Glomerular endothelial cell (primary cell): ENCODE measurements at places on chromosomes 5 and 9.

GRCh38 chr9:87255431-87256155, 242.1 kb upstream of the DAPK1 start:
- DNase-seq = no peak

- DNase-seq = no peak
Observed at GRCh38 chr5:85590764-85591163, 1027.0 kb upstream of the COX7C start.

DNA sequence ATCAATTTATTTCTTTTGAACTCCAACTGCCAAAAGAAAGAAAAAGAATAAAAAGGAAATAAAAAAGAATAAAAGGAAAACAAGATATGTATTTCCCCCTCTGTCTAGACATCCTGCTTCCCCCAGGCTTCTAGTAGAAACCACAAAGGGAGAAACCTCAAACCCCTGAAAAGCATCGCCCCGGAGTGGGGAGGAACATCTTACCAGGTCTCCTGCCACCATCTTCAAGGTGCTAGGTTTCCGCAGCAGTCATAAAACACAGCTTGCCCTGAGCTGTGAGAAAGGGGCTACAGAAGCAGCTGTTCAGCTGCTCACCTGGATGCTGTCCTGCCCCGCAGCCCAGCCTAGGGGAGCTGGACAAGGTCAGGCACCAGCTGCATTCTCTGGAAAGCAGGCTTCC, 487.7 kb downstream of the GADD45G start:
- DNase-seq = no peak

DNA sequence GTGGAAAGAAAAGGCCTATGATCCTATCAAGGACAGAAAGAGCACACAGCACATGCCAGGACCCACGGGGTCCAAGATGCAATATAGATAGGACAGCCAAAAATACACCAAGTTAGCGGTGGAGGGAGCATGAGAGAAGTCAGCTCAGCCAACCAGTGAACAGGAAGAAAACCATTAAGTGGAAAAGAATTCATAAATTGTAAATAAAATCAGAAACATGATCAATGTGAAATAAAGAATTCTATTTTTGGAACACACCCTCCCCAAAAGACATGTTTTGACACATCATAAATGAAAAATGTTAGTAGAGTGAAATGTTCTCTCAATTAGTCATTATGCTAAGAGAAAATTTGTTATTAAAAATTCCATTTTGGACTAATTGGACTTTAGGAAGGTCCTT, 35.6 kb downstream of the ATPSCKMT start:
- no peak for DNase-seq

DNA sequence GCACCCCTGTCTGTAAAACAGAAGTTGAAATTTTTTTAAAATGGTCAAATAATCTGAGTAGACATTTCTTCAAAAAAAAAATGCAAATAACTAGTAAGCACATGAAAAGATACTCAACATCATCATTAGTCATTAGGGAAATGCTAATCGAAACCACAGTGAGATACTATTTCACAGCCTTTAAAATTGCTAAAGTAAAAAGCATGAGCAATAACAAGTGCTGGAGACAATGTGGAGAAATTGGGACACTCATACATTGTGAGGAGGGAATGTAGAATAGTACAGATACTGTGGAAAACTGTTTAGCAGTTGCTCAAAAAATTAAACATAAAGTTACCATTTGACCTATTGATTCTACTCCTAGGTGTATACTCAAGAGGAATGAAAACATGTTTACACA, 58.4 kb upstream of the RUSC2 start:
- DNase-seq = no peak

DNA sequence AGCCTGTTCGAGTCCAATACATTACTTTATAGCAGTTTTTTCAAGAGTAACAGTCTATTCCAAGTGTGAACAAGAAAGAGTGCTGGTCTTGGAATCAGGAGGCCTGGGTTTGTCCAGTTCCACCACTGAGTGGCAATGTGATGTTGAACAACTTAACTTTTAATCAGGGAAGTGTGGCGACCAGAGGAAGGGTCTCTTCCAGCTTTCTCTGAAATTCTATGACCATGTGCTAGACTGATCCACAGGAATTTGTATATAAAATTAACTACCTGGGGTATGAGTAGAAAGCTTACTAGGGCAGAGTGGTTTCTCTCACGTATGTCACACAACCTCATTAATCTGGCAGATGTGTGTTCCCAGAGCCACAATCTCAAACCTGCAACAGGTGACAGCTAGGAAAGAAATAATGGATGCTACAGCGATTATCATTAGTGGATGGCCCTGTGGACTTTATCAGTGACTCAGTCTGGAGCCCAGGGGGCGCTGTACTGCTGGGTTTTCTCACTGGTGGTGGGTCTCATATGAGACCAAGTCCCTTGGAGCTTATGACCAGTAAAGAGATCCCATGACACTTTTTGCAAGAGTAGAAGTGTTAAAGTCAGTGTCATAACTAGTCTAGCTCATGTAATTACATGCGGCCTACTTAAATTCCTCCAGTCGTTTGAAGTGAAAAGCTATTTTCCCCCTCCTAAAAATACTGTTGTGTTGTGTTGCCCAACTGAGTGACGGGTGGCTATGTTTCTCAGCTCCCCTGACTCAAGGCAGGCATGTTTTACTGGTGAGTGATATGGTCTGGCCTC, 116.5 kb downstream of the GDNF start:
- no peak for DNase-seq

DNA sequence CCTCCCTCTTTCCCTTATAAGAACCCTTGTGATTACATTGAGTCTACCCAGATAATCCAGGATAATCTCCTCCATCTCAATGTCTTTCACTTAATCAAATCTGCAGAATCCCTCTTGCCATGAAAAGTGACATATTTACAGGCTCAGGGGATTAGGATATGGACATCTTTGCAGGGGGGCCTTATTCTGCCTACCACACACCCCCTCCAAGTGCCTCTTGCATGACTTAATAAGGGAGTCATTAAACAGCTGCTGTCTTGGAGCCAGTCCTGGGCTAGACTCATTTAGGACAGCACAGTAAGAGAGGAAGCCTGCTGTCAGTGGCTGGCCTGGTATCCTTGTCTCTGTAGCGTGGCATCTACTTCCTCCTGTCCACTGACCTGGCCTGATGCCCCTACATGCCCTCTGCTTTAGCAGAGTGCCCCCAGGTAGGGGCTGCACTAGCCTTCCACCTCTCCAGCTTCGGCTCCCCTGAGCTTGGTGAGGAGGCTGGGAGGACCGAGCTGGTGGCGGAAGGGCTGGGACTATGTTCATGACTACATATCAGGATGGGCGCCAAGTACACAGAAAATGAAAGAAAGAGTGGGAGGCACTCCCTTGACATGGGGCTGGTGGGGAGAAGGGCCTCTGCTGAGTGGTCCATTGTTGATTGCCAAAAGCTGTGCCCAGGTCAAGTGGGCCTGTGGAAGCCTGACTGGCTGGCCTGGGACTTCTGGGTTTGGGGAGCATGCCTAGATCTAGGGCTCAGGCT, 17.2 kb downstream of the ENHO start:
- no peak for DNase-seq

- no peak for DNase-seq
Observed at GRCh38 chr9:89519366-89519805, 21.5 kb upstream of the SEMA4D start.

DNA sequence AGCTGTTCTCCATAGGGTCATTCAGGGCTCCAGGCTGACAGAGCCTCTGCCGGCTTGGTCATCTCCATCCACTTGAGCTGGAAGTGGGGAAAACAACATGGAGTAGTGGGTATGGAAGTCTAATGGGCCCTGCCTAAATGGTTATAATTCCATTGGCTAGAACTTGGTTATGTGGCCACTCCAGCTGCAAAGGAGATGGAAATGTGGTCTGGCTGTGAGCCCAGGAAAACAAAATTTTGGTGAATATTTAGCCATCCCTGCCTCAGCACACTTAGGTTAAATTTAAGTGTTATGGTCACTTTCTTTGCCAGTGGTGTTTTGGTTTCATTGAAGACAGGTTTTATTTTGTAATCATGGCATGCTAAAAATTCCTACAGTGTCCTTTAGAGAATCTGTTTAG, 112.3 kb downstream of the SMARCA2 start:
- no peak for DNase-seq

- no peak for DNase-seq
Observed at GRCh38 chr5:10577371-10578292, 13.8 kb downstream of the ANKRD33B start.

DNA sequence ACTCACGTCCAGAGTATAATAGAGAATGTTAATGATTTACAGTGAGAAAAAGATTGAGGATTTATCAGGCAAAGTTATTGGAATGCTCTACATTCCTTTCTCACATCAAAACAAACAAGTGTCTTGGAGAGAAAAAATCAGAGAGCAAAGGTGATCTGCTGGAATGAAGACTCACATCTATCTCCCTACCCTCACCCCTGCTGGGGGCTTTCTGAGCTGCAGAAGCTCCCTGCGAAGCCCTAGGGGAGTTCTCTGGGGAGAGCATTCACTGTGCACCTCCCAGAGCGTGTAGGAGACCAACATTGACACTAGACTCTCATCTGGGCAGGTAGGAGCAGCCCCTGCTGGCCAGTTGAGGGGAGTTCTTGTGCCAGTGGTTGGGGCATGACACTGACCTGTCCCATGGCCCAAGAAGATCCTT, 76.6 kb upstream of the ADAMTS16 start:
- no peak for DNase-seq

- DNase-seq = no peak
Observed at GRCh38 chr5:6185574-6185973, 192.8 kb downstream of the MED10 start.

GRCh38 chr5:141343953-141344463, 379 bp downstream of the PCDHGA3 start:
- DNase-seq = no peak

DNA sequence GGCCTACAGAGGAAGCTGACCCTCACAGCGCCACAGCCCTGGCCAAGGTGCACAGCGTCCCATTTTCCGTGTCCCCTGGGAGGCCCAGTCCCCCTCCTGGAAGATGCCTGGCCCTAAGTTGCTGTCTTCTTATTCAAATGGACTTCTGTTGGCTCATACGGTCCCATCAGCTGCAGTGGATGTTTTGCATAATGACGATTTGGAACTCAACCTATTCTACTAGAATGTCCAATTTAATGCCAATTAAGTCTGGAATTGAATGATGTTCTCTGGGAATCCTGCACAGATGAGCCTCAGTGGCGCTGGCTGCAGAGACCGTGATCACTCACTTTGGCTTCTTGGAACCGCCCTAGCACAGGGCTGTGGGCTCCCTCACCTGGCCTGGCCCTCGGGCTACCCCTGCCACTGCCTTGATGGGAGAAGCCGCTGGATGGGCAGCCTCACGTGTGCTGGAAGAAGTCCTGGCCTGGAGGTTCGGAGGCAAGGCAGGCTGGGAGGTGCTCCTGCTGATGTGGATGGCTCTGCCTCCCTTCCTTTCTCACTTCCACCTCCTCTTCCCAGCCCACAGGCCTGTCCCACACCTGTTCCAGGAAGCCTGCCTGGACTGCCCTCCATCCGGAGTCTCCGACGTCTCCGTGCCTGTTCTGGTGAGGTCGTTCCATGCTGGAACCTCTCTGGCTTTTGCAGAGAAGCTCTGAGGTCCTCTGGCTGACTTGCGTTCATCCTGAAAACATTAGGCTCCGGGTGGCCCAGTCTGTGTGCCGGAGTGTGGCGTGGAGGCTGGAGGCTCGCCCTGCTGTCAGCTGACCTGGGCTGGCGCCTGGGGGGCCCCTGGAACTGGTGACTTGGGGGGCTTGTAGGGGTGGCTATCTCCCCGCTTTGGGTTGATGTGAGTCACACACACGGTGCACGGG, 147.1 kb downstream of the RXRA start:
- no peak for DNase-seq

GRCh38 chr9:93830012-93830596, 125.1 kb downstream of the BARX1 start:
- no peak for DNase-seq

- DNase-seq = no peak
Observed at GRCh38 chr5:161549106-161549505, 2.6 kb upstream of the GABRB2 start.

DNA sequence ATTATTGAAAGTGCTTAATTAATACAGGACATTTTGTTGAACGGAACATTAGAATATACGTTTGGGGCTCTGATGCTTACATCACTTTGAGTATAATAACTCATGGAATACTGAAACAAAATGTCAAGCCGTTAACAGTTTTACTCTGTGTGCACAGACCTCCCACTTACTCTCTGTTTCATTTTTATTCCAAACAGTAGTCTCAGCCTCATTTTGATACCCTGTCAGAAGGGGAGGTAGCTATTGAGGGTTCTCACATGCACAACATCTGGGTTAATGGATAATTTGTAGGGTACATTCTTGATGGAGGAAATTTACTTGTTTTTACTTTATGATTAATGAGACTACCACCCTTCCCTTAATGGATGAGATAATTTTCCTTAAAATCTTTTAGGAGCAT, 59.0 kb downstream of the SCAMP1 start:
- DNase-seq = no peak

- DNase-seq = no peak
Observed at GRCh38 chr9:95876595-95876994, 1.1 kb downstream of the ERCC6L2 start.

- DNase-seq = no peak
Observed at GRCh38 chr5:133297293-133297692, 245.5 kb downstream of the HSPA4 start.

GRCh38 chr9:114235033-114235661, 79.8 kb downstream of the COL27A1 start:
- DNase-seq = no peak

GRCh38 chr5:68343421-68343826, 127.9 kb downstream of the PIK3R1 start:
- DNase-seq = no peak

GRCh38 chr9:78857373-78858225, 560.7 kb downstream of the PSAT1 start:
- no peak for DNase-seq

DNA sequence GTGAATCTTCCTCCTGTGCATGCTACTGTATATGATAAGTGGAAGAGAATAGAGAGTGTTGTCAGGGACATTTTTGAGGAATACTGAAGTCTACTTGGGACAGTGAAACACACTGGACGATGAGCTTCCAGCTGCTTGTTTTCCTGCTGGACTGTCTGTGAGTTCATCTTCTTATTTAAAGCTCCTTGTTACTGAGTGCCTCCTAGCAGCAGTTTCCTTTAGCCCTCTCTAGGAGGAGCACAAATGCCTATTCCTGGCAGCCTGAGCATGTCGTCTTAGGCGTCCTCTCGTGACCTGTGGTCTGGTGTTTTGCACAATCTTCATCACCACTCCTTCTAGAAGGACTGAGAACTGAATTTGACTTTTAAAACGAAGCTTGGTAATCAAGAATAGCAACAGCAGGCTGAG, 43.8 kb downstream of the ANKRD33B start:
- no peak for DNase-seq

DNA sequence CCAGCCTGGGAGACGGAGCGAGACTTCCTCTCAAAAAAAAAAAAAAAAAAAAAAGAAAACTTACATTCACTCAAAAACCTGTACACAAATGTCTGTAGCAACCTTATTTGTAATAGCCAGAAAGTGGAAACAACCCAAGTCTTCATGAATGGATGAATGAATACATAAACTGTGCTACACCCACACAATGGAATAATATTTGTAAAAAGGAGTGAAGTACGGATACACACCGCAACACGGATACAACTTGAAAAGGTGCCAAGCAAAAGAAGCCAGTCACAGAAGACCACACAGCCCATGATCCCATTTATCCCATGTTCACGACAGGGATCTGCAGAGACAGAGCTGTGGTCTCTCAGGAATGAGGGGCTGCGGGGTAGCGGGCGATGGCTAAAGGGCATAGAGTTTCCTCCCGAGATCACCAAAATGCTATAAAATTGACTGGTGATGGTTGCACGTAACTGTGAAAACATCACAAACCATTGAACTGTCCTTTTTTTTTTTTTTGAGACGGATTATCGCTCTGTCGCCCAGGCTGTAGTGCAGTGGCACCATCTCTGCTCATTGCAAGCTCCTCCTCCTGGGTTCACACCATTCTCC, 76.2 kb upstream of the COL5A1 start:
- no peak for DNase-seq

GRCh38 chr9:75996726-75997125, 106.3 kb downstream of the PCSK5 start:
- DNase-seq = no peak
